Right hindlimb (tissue), 1 donor: ENCODE measurements at places on chromosomes 5 and 9.

GRCh38 chr5:68380078-68380477, 164.5 kb downstream of the PIK3R1 start:
- no peak for DNase-seq

GRCh38 chr5:146041180-146041789, 64.1 kb downstream of the PLAC8L1 start:
- DNase-seq = no peak

- no peak for DNase-seq
Measured at GRCh38 chr9:10050016-10050415, 562.8 kb downstream of the PTPRD start.

GRCh38 chr9:21333226-21333625, 2.0 kb downstream of the KLHL9 start:
- no peak for DNase-seq

- no peak for DNase-seq
Measured at GRCh38 chr9:16058131-16058549, 505.3 kb downstream of the CCDC171 start.

DNA sequence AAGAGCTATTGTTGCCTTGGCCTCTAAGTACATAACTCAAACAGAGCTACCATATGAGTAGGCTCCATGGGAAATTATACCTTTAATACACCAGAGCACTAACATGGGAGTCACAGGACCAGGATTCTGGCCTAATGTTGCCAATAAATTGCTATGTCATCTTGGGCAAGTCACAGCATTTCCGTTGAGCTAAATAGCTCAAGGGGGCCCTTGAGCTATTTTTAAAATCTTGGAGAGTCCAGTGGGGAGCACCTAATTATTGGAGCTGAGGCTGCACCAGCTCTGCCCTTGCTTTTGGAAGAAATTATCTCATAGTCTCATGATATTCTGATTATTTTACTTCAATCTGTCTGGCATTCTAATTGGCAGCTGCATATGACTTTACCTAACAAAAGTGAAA, 350.8 kb downstream of the ENC1 start:
- DNase-seq = no peak

- no peak for DNase-seq
Measured at GRCh38 chr5:157478726-157479125, 18.7 kb downstream of the NIPAL4 start.

DNA sequence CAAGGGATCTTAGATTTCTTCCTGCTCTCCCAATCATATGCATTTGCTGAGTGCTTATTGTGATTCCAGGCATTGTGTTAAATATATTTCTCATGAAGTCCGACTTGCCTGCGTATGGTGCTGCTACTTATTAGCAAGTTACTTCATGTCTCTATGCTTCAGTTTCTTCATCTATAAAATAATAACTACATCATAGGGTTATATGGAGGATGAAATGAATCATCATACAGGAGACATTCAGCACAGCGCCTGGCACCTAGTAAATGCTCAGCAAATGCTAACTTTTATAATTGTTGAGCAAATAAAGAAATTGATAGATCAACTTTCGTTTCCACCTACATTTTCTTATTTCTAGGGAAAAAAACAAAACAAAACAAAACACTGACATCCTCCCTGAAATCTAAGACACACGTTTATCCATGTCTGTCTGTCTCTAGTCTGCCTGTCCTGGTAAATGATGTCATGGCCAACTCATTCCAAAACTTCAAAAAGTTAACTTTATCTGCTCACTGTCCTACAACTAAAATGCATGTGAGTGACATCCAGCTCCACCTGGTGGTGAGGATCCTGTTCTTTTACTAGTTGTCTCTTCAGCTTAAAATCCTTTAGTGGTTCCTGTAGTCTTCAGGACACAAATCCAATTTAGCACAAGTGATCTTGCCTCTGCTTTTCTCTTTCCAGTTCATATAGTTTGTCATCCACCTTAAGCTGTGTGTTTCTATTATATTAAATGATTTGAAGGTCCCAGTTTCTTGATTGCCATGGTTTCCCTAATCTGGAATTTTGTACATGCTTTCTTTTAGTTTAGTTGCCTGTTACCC, 27.7 kb downstream of the PPP3R2 start:
- no peak for DNase-seq

GRCh38 chr5:159106193-159106568, 6.5 kb upstream of the EBF1 start:
- DNase-seq = no peak

DNA sequence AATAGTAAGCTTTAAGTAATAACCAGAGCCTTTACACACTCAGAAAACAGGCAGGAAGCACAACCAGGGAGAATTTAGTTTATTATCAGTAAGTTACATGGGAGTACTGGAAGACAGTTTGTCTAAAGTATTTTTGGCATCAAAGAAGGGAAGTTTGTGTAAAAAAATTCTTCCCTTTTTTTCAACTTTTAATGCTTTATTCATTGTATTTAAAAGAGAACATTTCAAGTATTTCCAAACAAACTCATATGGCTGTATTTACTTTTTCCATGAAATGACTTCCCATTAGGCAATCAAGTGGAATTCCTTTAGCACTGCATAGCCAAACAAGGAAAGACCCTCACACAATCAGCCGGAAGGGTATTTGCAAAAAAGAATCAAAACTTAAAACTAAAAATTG, 26.7 kb downstream of the RNF145 start:
- DNase-seq = no peak

DNA sequence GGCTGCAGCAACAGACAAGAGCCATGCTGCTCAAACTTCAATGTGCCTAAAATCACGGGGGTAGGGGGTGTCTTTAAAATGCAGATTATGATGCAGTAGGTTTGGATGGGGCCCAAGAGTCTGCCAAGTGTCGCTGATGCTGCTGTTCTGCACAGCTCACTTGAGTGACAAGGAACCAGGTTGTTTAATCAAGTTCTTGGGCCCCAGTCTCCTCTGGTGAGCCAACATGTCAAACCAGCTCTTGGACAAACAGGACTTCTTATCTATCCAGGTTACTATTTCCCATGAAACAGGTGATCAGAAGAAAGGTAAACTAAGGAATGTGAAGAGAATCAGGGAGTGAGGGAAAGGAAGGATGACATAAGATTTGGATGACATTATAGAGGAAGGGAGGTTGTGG, 78.0 kb downstream of the APBA1 start:
- no peak for DNase-seq

DNA sequence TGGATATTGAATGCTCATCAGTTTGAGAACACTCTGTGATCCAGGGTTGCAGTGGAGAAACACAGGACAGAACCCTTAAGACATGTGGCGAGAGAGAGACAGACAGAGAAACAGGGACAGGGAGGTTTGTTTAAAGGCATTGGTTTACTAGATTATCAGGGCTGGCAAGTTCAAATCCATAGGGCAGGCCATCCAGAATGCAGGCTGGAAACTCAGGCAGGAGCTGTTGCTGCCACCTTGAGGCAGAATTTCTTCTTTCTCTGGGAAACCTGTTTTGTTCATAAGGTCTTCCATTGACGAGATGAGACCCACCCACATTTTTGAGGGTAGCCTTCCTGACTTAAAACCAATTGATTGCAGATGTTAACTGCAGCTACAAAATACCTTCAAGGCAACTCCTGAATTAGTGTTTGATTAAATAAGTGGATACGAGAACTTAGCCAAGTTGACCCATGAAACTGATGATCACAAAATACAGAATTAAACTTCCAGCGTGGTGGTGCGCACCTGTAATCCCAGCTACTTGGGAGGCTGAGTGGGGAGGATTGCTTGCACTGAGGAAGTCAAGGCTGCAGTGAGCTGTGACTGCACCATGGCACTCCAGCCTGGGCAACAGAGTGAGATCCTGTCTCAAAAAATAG, 55.9 kb downstream of the NSUN2 start:
- DNase-seq = no peak

- no peak for DNase-seq
Measured at GRCh38 chr9:76887951-76888350, 18.0 kb downstream of the PRUNE2 start.

- no peak for DNase-seq
Measured at GRCh38 chr9:16243798-16244197, 626.7 kb downstream of the BNC2 start.

- no peak for DNase-seq
Measured at GRCh38 chr5:113164021-113164420, 187.4 kb downstream of the DCP2 start.

DNA sequence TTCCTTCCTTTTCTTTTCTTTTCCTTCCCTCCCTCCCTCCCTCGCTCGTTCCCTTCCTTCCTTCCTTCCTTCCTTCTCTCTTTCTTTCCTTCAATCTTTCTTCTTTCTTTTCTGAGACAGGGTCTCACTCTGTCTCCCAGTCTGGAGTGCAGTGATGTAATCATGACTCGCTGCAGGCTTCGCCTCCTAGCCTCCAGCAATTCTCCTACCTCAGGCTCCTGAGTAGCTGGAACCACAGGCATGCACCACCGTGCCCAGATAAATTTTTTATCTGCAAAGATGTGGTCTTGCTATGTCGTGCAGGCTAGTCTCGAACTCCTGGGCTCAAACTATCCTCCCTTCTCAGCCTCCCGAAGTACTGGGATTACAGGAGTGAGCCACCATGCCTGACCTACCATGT, 81.4 kb downstream of the SPATA31C2 start:
- DNase-seq = no peak

DNA sequence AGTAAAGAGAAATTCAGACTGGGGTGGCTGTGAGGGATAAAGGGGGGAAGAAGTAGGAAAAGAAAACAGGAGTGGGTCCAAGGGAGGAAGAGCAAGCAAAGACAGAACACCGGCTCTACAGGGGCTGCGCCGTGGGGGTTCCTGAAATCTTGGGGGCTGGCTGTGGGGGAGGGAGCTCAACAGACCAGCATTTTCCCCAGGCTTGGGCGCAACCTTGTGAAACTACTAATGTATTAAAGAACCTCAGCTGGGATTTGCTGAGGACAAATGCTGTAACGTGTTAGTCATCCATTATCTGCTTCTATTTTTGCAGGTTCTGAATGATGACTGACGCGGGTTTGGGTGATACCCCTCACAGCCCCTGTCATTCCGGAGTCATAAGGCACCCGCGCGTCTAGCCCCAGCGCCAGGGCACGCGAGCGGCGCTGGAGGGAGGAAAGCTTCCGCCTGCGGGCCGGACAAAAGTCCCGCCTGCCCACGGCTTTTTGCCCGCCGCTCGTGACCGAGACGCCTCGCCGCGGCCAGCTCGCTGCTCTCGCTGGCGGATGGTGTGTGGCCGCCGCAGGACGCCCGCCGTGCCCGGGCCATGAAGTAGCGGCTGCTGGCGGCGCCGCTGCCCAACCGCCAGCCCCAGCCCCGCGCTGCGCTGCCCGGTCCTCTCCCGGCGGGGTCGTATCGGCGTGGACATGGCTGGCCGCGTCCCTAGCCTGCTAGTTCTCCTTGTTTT, 110.6 kb downstream of the PAM start:
- peak; percentile 83 for DNase-seq

DNA sequence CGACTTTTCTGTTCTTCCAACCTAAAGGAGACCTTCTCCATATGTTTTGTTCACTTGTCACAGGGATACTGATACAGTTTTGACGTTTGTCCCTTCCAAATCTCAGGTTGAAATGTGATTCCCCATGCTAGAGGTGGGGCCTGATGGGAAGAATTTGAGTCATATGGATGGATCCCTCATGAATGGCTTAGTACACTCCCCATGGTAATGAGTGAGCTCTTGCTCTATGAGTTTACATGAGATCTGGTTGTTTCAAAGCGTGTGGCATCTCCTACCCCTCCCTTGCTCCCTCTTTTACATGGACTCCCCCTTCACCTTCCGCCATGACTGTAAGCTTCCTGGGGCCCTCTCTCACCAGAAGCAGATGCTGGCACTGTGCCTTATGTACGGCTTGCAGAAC, 6.9 kb downstream of the PIP5K1B start:
- DNase-seq = no peak

- no peak for DNase-seq
Measured at GRCh38 chr9:88321764-88322163, 66.5 kb upstream of the SPIN1 start.

DNA sequence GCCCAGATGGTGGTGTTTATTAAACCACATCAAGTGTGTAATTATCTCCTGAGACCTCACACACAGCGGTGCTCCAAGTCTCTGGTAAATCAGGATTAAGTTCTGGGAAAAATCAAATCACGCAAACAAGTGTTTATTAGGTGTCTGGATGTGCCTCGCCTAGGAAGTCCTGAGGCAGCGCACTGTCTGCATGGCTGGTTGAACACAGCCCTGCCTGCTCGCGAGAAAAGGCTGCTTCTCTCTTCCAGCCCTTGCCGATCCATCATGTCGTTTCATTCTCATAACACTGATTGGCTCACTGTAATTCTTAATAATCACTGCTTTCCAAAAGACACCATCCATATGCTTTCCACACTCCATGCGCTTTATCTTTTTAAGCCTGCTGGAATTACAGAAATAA, 229.6 kb upstream of the DAP start:
- no peak for DNase-seq

GRCh38 chr9:24041160-24041690, 215.2 kb upstream of the ELAVL2 start:
- no peak for DNase-seq

DNA sequence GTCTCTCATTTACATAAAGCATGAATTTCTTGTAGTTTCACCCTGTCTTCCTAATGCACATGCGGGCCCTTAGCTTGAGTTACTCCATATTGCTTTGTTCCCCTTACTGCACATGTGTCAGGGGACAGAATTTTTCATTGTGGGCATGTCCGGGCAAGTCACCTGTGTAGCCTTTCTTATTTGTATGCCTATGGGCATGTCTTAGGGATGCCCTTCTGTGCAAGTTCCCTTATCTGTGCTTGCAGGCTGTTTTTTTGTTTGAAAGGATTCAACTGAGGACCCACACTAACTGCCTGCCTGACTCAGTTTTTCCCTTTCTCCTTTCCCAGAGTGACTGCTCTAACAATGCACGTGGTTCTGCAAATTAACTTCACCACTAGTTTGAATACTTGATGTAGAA, 161.7 kb downstream of the YTHDC2 start:
- no peak for DNase-seq
